Retinal pigment epithelial cell (primary cell): ENCODE measurements at places on chromosomes 2 and 18.
A peak's percentile ranks its signal among the peaks of the same experiment; 100 is the strongest.

DNA sequence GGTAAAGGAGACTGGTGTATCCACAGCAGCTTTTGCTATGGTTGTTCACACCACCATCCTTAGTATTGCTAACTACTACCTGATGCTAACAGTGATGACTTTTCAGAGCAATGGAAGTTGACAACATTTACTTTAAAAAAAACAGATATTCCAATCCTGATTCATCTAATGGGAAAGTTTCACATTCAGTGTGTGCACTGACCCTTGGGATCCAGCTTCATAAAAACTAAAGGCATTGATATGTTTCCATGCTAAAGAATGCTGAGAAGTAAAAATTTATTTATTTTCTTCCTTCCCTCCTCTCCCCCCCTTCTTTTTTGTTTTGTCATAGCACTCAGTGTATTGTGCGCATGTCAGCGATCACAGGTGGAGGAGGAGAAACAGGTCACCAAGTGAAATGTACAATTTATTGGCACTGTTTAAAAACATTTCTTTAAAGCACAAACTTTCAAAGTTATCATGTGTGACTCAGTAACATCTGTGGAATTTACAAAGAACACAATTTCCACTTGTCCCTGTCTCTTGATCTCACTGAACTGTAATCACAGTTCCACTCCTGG is 229.9 kb downstream of the ALK start:
- DNase-seq = no peak

GRCh38 chr2:215428060-215428910 is 7.6 kb downstream of the FN1 start:
- no peak for DNase-seq

- no peak for DNase-seq
Observed at GRCh38 chr2:8174641-8175257, 507.1 kb upstream of the ID2 start.

GRCh38 chr2:42084231-42084671 is 36.4 kb downstream of the PKDCC start:
- DNase-seq = no peak

DNA sequence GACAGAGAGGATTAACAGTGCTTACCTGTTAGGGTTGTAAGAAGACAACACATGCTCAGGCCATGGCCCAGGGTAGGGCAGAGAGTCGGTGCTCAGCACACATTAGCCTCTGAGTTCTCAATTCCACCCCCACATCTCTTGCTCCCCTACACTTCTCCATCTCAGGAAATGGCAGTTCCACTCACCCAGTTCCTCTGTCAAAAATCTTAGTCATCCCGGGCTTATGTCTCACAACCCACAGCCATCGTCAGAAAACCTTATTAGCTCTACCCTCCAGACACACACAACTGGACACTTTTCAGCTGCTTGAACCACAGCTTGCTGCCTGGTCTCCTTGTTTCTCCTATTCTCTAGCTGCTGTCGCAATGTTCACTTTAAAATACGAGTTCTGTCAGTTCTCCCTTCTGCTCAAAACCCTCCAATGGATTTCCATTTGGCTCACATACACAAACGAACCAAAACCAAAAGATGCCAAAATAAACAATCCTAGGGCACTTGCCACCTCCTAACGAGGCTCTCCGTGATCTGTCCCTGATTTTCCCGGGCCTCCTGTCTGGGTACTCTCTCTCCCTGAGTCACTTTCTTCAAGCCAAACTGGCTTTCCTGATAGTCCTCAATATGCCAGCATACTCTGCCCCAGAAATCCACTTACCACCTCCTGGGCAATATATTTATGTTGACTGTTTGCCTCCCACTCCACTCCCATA is 89.7 kb downstream of the KCTD1 start:
- no peak for DNase-seq

DNA sequence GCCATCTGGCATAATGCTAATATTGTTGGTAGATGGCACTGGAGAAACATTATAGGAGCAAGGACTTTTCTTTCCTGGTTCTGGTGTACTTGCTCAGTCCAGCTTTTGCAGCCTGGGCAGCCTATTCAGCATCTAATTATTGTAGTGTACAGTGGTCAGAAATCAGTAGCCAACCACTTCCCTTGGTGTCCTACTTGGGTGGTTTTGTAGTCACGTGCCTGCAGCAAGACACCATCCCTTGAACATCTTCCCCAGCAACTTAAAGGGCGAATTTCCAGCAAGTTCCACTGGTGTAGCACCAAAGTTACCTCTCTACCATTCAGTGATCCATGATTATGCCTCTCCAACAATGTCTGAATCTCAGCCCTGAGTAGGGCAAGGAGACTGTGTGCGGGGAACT is 557.6 kb downstream of the SATB2 start:
- DNase-seq = no peak

DNA sequence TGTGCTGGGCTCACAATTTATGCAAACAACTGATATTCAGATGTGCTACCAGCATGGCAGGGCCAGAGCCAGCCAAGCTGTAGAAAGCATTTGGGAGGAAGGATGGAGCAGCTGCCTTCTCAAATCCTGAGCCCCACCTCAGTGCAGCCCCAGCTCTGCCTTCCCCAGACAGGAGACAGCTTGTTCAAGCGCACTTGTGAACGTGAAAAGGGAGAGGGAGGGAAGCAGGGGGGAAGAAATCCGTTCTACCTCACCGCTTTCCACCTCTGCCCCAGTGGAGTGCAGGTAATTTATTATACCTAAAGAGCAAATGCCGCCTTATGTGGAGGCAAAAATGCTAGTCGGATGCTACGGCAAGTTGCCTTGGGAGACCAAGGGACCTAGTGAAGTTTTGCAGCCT is 66.0 kb upstream of the SLC14A2 start:
- DNase-seq = no peak

DNA sequence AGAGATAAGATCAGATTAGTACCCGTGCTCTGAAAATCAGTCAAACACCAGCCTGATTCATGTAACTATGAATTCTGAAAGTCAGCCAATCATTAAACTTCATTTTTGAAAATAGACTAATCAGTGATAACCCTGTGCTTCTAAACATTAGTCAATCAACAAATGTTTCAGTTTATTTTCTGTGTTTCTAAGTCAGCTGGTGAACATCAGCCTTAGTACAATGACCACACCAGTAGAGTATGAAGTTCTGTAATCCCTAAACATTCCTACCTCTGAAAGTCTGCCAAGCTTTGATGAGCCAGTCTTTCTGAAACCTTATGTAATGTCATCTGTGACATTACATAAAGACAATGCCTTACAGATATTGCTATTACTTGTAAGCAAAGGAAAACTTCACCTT is 807.4 kb upstream of the CRIM1 start:
- peak; percentile 70 for DNase-seq

DNA sequence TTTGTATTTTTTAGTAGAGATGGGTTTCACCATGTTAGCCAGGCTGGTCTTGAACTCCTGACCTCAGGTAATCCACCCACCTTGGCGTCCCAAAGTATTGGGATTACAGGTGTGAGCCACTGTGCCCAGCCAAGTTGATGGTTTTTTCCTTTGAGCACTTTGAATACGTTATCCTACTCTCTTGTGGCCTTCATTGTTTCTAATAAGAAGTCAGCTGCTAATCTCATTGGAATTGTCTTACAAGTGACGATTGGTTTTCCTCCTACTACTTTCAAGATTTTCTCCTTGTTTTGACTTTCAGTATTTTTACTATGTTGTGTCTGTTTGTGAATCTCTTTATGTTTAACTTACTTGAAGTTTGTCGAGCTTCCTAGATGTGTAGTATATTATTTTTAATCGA is 88.5 kb downstream of the TMEM200C start:
- no peak for DNase-seq

- peak; percentile 13 for DNase-seq
Observed at GRCh38 chr2:38466409-38466808, 89.3 kb upstream of the ATL2 start.

GRCh38 chr2:241011296-241011600 is 12.8 kb downstream of the SNED1 start:
- DNase-seq = no peak

GRCh38 chr2:79189465-79189864 is 29.9 kb upstream of the REG3A start:
- no peak for DNase-seq

GRCh38 chr2:227616631-227617030 is 667 bp upstream of the SCYGR4 start:
- no peak for DNase-seq

GRCh38 chr2:18273205-18273604 is 287.2 kb downstream of the RDH14 start:
- DNase-seq = no peak

GRCh38 chr18:45657357-45658335 is 42.4 kb downstream of the SLC14A2 start:
- no peak for DNase-seq

GRCh38 chr2:241882091-241882625 is 12.6 kb downstream of the RTP5 start:
- no peak for DNase-seq

DNA sequence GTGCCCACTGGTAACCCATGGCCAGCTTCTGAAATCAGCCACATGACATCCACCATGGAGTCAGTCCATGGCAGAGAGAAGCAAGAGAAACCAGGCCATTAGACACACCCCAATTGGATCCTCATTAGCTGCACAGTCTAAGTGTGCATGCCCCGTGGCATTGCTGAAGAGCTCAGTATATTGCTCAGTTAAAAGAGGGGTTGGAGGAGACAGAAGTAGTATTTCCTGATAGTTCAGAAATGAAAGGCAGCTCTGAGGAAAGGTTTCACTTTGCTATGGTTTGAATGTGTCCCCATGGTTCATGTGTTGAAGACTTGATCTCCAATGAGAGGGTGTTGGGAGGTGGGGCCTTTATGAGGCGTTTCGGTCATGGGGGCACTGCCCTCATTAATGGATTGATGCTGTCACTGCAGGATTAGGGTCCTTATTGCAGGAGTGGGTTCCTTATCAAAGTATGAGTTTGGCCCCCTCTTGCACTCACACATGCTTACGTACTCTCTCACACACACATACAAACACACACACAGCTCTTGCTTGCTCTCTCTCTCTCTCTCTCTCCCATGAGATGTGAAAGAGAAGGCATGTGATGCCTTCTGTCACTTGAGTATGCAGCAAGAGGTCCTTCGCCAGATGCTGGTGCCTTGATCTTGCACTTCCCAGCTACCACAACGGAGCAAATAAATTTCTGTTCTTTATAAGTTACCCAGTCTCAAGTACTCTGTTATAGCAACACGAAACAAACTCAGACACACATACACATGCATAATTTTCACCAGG is 58.0 kb downstream of the TMEM163 start:
- no peak for DNase-seq

GRCh38 chr2:65316072-65316471 is 88.4 kb downstream of the ACTR2 start:
- DNase-seq = no peak

DNA sequence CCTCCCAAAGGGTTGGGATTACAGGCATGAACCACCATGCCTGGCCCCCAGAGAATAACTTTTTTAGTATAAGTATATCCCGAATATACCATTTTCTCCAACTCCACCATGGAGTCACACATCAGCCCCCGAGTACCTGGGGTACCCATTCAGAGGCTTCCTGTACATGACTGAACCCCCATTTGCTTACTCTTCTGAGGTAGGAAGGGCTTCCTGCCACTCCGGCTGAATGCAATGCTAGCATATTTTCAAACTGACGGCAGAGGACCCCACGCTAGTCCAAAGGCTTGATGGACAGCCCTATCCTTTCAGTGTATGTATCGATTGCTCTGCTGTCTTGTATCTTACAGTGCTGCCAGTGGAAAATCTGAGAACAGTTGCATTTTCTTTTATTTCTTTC is 220.6 kb upstream of the SH3BP4 start:
- no peak for DNase-seq

DNA sequence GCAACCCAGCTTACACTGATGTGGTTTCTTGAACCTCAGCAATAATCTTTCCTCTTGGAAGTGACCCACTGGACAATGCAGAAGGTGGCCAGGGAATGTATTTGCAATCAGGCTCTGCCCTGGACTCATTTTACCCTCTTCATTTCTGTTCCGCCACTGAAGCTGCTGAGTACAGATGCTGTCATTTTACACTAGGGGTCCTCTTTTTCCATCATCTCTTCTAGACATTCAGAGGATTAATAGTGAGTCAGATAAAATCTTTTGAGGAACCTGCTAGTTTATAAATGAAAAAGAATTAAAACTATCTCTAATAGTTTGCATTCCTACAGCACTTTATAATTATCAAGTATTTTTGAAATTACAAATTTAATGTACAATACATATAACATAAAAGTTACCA is 87.9 kb upstream of the PNPT1 start:
- no peak for DNase-seq

GRCh38 chr18:916562-916961 is 11.9 kb downstream of the ADCYAP1 start:
- DNase-seq = no peak

DNA sequence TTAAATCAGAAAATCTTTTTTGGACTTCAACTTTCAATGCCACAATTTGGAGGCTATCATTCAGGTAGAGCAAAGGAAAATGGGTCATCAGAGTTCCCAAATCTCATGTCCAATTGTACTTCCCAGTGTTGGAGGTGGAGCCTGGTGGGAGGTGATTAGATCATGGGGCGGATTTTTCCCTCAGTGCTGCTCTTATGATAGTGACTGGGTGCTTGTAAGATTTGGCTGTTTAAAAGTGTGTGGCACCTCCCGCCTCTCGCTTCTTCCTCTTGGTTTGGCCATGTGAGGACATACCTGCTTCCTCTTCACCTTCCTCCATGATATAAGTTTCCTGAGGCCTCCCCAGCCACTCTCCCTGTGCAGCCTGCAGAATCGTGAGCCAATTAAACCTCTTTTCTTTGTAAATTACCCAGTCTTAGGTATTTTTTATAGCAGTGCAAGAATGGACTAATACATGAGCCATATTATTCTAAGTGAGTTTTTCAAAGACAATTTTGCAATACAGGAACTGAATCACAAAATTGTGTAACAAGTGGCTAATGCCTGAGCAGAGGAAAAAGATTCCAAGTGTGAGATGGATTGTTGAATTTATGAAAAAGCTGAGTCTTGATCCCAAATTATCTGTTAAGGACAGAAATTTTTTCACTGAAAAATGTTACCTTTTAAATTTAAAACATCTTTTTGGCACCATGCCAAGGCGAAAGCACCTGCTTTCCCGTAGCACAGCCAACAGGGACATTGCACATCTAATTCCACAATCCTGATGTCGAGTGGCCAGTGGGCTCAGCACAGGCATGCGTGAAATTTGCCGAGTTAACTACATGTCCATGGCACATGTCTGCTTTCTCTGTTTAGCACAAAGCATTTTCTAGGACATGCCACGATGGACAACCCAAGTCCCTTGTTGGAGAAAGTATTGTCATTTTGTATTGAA is 150.9 kb downstream of the COL6A3 start:
- no peak for DNase-seq

- DNase-seq = no peak
Observed at GRCh38 chr2:1577846-1578245, 164.6 kb downstream of the TPO start.

- no peak for DNase-seq
Observed at GRCh38 chr2:161228511-161229240, 68.4 kb downstream of the TANK start.
